ENCODE measurements at places on chromosomes 5 and 9. TPM values are rescaled to one million over a fixed set of nuclear protein-coding genes. Genes with fewer than 3 reads are reported as not detected.

Gene ZFAND5
- total RNA-seq = 133 TPM

Gene DELE1
- 39.1 TPM for total RNA-seq

Gene TMEM215
- total RNA-seq = 0.05 TPM

DNA sequence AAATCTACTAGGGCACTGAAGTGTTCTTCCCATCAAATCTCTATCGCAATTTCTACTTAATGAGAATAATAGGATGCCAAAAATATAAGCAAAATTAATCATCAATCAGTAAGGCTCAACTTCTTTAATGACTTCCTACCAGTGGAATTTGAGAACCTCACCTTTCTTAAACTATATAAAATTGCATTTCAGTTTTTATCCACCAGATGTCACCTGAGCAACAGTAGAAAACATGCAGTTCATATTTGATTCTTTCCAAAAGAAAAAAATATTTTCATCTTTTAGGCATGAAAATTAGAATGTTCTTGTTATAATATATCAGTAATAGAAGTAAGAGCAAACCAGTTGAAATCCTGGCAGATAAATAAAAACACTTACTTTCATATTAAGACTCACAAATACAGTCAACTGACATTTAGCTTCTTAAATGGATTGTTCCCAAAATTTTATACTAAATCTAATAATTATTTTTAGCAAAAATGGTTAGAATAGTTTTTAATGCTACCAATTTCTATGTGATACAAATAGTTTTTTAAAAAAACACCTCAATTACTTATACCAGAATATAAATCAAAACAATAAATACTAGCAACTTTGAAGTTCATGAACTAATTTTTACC lies 13.4 kb upstream of the CCDC112 start:
- peak; percentile 27 for ATAC-seq

DNA sequence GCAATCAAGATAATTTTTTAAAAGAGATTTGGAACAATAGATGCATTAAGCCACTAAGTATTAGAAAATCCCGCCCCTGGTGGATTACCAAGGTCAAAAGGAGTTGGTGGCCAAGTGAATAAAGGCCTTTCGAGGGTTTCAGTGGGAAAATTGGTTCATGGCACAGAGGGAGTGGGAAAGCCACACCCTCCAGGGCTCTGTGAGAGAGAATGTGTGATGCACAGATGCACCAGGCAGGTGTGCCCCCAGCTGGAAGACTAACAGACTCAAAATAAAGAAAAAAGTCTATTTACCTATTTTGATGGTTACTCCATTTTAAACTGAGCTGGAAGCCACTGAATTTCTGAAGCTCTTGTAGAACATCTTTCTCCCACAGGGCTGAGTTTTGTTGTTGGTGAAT lies 278.0 kb downstream of the DRD1 start:
- ATAC-seq = no peak

DNA sequence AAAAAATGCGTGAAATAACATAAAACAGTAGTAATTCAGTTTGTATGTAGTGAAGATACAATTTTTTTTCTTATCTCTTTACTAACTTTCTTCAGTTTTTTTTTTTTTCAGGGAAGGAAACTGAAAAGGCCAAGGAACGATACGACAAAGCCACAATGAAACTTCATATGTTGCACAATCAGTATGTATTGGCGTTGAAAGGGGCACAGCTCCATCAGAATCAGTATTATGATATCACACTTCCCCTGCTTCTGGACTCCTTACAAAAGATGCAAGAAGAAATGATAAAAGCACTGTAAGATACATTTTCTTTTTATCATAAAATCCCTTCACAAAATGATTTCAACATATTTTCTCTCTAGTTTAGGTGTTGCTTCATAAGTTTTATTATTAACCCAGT lies 120.0 kb downstream of the FER start:
- no peak for ATAC-seq

- ATAC-seq = no peak
Observed at GRCh38 chr5:61245936-61246335, 83.7 kb upstream of the SMIM15 start.

DNA sequence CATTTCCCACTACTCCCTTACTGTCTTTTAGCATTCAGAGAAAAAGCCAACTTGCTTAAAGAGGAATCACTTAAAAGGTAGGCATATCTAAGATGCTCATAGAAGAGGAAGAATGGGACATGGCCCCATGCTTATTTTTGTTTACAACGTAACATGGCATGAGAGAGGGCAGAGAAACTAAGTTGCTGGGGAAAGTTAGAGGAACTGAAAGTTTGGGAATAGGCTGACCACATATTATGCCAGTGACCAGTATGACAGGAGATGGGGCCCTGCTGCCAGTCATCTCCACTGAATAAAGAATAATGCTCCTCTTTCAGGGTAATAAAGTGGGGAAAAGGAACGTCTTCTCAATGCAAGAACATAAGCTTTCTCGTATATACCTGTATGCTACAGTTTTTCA lies 1.9 kb downstream of the PLPP6 start:
- no peak for ATAC-seq

DNA sequence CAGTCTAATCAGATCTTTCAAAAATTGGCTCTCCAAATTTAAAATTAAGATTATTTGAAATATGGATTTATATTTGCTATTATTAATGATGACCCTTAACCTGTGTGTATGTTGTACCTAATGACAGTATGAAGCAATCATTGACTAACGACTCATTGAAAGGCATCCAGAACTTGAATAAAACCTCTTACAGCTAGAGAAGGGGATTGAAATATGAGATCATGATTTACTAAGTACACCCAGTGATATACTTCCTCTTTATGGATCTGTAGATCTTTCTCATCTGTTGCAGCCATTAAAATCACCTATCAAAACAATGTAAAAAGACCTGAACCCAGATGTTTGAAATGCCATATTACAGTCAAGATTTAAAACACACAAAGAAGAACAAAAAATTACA lies 126.5 kb downstream of the RPS23 start:
- ATAC-seq = no peak

GRCh38 chr9:6955251-6955921 lies 197.6 kb downstream of the KDM4C start:
- peak; percentile 77 for ATAC-seq

DNA sequence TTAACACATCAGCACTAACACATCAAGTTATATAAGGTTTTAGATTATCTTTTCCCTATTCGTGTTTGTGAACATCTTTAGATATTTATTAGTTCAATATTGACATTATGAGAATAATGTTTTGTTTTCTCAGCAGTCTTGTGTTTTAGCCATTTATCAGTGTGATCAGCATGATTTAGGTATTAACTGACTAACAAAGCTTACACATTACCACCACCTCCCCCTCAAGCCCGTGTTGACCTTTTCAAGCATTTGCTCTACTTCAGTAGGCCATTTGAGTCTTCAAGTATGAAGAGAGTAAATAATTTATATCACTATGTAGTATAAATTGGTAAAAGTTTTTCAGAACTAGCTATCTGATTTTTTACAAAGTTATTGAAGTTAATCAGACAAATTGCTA lies 6.9 kb downstream of the PBX3 start:
- no peak for ATAC-seq

GRCh38 chr9:134785325-134786108 lies 95.1 kb upstream of the FCN2 start:
- no peak for ATAC-seq

GRCh38 chr5:132677682-132678400 lies 4.1 kb downstream of the IL4 start:
- no peak for ATAC-seq
